Activated CD4-positive, alpha-beta T cell treated with anti-CD3 and anti-CD28 coated beads for 1 hour (primary cell): ENCODE measurements at places on chromosomes 16 and 17.

- no peak for DNase-seq
Observed at GRCh38 chr17:49680314-49680713, 2.4 kb upstream of the SPOP start.

- DNase-seq: no peak
Observed at GRCh38 chr17:39614545-39615157, 6.9 kb upstream of the NEUROD2 start.

DNA sequence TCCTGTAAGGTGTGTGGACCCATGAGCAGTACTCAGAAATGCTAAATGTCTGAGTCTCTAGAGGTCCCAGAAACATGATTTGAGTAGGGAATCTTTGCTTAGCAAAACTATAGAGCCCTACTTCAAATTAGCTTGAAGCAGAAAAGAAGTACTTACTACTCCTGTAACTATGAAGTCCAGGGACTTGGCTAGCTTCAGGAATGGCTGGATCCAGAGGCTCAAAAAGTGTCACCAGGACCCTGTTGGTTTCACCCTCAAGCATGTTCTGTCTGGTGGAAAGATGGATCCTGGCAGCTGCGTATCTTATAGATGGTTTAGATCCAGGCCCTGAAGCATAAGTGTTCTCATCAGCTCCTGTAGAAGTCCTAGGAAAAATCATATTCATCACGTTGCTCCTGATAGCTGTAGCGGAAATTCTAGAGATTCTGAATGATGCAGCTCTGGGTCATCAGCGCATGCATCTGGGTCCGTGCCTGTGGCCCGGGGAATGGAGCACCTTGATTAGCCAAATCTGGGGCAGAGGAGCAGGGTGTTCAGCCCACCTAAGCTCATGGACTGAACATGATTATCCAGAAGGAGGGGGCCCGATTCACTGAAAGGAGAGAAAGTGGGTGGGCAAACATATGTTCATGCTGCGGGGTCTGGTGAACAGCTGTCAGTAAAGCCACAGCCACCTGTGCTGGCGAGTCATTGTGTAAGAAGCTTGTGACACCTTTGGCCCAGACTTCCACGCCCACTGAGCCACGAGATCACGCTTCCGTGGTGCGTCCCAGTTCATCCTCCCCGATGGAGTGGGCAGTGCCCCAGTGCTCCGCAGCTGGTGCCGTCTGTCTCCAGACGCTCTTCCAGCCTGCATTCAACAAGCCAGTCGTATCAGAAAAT, 260.6 kb downstream of the CPPED1 start:
- no peak for DNase-seq

DNA sequence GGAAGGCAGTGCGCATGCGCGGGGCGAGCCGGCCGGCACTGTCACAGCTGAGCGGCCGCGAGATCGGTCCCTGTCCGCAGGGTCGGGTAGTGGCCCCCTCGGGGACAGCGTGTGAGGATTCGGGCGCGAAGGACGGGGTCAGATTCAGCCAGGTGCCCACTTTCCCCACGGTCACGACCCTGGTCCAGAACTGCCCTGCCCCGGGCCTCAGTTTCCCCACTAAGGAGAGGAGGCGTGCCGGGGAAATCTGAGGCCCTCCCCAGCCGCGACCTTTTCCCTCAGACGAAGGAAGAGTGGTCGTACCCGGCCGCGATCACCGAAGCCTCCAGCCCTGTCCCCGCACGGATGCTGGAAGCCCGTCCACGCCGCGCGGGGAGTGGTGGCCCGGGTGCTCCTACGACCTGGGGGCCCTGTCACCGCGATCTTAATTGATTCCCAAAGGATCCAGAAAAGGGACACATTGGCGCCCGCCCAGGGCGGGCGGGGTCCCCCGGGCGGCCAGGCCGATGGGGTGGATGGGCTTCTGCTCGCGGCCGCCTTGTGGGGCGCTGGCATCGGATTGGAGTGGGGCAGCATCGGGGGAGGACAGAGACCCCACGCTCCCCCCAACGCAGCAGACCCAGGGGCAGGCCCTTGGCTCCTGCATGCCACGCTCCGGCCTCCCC, 57.7 kb downstream of the SRL start:
- no peak for DNase-seq

DNA sequence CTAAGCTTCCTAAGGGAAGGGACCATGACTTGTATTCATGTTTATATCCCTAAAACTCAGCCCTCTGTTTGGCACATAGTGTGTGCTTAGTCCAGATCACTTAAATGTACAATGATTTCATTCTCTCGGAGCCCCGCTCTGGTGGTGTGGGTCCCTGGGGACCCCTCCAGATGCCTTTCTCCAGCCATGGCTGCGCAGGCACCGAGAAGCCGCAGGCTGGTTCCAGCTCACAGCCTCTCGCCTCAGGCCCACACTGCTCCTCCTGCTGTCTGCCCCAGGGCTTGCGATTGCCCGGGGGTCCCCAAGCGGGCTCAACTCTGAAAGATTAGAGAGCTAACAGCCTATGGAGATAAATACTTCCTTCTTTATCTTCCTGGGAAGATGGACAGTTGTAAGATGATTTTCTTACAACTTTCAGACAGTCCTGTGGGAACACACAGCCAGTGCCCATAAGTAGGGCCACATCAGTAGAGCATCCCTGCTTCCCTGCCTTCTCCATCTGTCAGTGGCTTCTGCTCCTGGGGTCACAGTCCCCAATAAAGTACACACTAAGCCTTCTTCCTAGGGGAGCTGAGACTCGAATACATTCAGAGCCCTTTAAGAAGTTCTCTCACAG, 66.2 kb downstream of the CENPV start:
- DNase-seq: no peak
